ENCODE measurements at places on chromosomes 1 and 21.

- DNase-seq: no peak
These were observed 16.9 kb downstream of the DYRK3 start for GRCh38 chr1:206651958-206652890.

- DNase-seq: no peak
These were observed 21.1 kb upstream of the EPHB2 start for GRCh38 chr1:22689505-22689904.

GRCh38 chr1:54836594-54836993 lies 35.5 kb upstream of the TTC22 start:
- no peak for DNase-seq

GRCh38 chr1:190416239-190416638 lies 61.4 kb downstream of the BRINP3 start:
- no peak for DNase-seq

DNA sequence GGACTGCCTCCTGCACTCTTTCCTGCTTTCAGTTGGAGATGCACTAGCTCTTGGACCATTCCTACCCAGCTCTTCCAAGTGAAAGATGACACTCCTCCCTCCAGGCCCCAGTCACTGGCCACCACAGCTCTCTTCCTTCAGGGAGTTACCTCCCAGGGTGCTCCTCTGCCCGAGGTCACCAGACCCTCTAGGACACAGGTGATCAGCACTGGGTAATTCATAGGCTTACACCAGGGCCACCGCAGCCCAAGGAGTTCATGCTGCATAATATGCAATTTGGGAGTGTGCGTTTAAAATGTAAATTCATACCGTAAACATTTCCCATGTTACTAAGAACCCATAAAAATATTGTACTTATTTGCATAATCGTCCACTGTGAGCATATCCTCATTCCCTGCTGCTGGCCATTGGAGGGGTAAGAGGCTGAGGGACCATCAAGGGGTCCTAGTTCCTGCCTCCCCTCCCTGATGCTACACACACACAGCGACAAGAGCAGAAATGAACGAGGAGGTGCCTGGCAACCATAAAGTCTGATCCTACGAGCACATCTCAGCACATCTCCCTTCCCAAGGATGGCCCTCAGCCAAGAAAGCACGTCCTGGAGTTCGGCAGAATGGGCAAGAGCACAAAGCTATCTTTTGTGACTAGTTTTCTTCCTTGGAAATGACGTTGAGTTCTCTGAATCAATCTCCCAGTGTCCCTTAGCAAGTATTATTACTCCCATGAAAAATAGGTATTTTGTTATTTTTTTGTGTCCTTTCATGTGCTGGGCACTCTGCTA lies 222.9 kb upstream of the RAB4A start:
- no peak for DNase-seq

DNA sequence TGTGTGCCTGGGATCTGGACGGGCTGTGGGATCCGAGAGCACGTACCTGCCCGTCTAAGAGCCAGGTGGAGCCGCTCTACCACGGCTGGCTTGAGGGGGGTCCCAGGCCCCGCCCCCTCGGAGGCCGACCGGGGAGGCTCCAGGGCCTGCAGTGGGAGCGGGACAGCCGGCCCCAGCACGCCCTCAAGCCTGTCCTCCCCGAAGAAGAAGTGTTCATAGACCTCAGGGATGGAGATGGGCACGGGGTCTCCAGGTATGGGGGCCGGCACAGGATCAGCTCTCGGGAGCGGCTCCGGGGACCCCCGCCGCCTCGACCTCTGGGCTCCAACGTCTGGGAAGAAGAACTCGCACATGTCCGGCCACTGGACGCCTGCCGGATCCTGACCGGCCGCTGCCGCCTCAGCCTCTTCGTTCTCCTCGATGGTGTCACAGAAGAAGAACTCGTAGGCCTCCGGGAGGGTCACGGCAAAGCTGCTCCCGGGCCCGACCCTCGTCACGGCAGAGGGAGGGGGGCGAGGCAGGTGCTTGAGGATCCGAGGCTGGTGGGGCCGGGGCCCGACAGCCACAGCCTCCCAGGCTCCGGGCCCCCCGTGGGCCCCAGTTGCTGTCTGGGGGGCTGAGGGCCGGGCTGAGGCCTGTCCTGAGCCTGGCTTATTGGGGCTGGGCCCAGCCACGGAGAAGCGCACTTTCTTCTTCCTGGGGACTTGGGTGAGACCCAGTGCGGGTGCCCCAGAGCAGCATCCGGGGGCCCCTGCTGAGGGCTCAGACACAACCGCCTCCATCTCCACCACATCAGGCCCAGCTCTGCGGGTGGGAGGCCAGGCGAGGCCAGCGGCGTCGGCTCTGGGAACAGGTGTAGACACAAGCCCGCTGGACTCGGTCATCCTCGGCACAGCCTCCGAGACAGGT lies 2.8 kb downstream of the PERM1 start:
- no peak for DNase-seq

- DNase-seq: no peak
These were observed 368.5 kb upstream of the SNX7 start for GRCh38 chr1:98292994-98293393.

DNA sequence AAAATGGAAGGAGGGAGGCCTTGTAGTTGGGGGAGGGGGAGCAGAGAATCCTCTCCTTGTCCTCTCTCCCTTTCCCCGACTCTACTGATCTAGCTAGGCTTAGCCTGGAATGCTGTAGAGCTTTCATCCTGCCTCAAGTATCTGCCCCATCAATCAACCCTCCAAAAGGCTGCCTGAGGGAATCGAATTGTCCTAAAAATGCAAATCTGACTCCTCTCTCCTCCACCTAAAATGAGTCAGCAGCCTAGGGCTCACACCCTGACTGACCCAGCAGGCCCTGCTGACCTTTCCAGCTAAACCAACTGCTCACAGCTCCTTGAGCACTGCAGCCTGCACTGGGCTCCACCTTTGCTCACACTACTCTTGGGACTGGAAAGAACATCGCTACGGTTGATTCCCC lies 2.8 kb downstream of the HPDL start:
- DNase-seq: no peak

- no peak for DNase-seq
These were observed 5.2 kb upstream of the ERRFI1 start for GRCh38 chr1:8031176-8031785.

DNA sequence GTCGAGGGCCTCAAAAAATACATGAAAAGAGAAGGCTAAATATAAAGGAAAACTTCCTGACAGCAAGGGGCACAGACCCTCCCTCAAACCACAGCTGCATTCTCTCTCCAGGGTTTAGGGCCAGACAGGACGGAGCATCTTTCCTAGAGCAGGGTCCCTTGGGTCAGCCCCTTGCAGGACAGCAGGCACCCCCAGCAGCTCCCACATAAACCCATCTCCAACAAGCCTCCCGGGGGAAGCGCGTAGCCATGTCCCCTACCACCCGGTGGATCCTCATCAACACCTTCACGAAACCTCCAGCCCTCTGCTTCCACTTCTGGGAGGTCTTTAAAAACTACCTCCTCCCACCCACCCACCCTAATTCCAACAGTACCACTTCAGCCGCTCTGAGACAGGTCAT lies 59.5 kb downstream of the CD46 start:
- DNase-seq: no peak

- DNase-seq: peak; percentile 29
These were observed 69.2 kb upstream of the SSBP3 start for GRCh38 chr1:54475357-54475881.

DNA sequence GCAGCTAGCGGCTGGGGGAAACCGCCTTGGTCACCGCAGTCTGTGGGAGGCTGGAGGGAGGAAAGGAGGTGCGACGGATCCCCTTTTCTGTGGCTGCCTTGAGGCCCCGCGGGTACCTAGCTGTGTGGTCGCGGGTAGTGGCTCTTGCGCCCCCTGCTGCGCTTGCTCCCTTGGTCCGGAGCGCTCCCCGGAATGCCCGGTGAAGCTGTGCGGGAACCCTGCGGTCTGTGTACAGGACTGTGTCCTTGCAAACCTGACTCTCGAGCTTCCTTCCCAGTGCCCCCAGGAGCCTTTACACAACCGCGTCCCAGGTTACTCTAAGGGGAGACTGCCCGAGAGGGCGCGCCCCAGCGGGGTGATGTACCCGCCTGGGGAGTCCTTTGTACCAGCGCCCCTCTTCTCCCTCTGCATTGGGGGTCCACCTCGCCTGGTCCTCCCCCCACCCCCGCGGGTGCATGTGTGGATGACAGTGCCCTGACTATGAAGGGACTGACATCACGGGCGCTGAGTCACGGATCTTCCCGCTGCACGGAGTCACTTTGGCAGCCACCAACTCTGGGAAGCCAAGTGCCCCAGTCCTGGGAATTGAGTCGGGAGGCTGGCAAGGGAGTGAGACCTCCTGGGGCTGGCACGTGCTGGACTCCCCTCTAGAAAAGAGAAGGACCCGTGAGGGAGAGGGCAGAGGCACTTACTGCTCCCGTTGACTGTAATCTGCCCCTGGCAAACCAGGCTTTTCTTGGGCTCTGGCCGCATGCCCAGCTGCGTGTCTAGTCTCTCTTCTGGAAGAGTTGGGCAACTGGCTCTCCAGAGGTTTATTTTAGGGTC lies 816 bp downstream of the IL6R start:
- DNase-seq: peak; percentile 45

DNA sequence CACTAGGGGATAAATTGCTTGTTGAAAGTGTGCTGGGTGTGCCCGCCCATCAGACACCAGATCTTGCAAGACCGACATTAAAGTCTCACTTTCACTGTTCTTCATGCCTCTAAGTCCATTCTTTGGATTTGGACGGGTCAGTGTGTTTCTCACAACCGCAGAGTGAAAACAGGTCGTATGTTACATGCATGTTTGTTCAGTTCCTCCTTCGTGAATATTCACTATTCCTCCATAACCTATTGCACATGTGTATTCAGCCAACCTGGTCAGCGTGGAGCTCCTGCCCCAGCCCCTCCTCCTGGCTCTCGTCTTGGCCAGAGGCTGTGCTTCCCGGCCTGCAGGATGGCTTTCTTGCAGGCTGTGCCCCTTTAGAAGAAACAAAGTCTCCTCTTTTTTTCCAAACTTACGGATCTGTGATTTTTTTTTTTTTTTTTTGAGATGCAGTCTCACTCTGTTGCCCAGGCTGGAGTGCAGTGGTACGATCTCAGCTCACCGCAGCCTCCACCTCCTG lies 2.2 kb upstream of the KRTAP10-6 start:
- no peak for DNase-seq

GRCh38 chr1:54863267-54863665 lies 23.7 kb downstream of the DHCR24 start:
- DNase-seq: no peak

- peak; percentile 37 for DNase-seq
These were observed 49.8 kb downstream of the ACOT7 start for GRCh38 chr1:6343506-6344405.

DNA sequence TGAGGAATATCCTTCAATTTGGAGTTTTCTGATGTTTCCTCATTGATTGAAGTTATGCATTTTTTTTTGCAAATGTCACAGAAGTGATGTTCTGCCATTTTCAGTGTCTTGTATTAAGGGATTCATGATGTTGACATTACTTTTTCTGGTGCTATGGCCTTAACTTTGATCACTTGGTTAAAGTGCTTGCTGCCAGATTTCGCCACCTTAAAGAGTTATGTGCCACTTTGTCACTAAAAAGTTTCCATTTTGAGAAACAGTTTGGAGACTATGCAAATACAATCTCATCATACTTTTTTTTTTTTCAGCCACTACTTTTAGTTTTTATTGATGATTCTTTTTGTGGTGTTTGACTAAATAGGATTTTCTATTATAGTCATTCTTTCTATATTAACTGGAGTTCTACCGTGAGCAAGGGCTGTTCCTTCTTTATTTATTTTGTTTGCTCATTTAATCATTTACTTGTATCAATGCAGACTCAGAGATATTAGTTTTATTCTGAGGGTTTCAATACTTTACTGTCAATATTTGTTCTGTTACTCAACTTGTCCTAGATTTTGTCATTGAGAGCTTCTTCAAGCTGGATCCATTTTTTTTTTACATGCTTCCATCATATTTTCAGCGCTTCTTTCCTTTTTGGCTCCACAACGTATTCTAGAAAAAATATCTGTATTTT lies 3.2 kb downstream of the GBP7 start:
- DNase-seq: no peak

Measured in activated CD4-positive, alpha-beta T cell treated with anti-CD3 and anti-CD28 coated beads for 1 hour (primary cell).